Caudate nucleus (tissue), 63 donors: ENCODE measurements at places on chromosomes 11 and 22.

GRCh38 chr11:839875-840617 is 2.3 kb downstream of the POLR2L start:
- DNase-seq, result no peak

DNA sequence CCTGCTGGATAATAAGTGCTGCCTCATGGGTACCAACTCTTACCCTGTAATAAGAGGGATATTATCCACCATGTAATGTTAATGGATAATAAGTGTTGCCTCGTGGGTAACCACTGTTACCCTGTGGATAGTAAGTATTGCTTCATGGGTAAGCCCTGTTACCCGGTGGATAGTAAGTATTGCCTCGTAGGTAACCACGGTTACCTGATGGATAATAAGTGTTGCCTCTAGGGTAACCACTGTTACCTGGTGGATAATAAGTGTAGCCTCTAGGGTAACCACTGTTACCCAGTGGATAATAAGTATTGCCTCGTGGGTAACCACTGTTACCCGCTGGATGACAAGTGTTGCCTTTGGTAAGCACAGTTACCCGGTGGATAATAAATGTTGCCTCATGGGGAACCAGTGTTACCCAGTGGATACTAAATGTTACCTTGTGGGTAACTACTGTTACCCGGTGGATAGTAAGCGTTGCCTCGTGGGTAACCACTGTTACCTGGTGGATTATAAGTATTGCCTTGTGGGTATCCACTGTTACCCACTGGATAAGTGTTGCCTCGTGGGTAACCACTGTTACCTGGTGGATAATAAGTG is 18.6 kb upstream of the NXPE4 start:
- no peak for DNase-seq

DNA sequence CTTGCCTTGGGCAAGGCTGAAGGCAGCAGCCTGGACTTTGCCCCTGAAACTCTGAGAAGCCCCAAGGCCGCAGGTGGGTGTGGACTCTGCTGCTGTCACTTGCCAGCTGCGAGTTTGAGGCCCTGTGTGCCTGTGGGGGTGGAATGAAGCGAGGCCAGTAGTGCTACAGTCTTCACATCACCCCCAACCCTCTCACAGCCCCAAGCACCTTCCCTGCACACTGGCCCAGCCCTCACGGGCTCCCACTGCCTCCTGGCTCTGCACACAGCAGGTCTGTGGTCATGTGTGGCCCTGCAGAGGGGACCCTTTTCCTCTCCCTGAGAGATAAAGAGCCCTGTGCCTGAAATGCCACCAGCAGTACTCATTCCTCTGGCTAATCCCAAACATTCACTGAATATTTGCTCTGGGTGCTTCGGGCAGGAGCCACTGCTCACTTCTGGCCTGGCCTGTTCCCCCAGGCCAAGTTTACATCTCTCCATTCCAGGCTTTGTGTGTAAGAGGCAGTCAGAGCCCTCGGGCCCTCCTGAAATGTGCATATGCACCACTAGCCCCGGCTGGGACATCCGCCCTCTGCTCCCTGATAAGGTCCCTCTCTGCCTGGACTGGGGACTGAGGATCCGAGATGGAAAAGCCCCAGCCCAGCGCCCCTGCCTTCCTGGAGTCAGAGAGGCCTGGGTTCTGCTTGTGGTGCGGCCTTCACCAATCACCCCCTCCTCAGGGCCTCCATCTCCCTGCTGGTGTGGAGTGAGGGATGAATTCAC is 17.7 kb downstream of the MGAT3 start:
- no peak for DNase-seq

DNA sequence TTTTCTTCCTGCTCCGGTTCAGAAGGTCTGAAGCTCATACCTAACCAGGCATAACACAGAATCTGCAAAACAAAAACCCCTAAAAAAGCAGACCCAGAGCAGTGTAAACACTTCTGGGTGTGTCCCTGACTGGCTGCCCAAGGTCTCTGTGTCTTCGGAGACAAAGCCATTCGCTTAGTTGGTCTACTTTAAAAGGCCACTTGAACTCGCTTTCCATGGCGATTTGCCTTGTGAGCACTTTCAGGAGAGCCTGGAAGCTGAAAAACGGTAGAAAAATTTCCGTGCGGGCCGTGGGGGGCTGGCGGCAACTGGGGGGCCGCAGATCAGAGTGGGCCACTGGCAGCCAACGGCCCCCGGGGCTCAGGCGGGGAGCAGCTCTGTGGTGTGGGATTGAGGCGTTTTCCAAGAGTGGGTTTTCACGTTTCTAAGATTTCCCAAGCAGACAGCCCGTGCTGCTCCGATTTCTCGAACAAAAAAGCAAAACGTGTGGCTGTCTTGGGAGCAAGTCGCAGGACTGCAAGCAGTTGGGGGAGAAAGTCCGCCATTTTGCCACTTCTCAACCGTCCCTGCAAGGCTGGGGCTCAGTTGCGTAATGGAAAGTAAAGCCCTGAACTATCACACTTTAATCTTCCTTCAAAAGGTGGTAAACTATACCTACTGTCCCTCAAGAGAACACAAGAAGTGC is 661 bp upstream of the MALAT1 start:
- no peak for DNase-seq

- DNase-seq, result no peak
Measured at GRCh38 chr11:43689167-43689566, 8.6 kb downstream of the HSD17B12 start.

DNA sequence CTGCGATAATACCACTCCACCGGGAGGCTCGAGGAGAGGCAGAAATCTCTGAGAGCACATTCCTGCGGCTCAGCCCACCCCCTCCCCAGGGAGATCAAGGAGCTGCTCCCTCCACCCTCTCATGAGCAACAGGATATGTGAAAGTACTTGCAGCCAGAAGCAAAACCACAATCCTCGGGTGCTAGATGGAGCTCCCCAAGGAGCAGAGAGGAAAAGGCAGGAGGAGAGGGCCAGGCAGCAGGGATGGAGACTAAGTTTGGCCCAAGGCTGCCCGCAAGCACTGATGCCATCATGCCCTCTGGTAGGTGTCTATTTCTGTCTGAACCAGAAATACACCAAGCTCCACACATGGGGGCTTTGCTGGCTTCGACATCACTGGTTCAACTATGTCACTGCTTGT is 22.3 kb downstream of the VPS37C start:
- no peak for DNase-seq

DNA sequence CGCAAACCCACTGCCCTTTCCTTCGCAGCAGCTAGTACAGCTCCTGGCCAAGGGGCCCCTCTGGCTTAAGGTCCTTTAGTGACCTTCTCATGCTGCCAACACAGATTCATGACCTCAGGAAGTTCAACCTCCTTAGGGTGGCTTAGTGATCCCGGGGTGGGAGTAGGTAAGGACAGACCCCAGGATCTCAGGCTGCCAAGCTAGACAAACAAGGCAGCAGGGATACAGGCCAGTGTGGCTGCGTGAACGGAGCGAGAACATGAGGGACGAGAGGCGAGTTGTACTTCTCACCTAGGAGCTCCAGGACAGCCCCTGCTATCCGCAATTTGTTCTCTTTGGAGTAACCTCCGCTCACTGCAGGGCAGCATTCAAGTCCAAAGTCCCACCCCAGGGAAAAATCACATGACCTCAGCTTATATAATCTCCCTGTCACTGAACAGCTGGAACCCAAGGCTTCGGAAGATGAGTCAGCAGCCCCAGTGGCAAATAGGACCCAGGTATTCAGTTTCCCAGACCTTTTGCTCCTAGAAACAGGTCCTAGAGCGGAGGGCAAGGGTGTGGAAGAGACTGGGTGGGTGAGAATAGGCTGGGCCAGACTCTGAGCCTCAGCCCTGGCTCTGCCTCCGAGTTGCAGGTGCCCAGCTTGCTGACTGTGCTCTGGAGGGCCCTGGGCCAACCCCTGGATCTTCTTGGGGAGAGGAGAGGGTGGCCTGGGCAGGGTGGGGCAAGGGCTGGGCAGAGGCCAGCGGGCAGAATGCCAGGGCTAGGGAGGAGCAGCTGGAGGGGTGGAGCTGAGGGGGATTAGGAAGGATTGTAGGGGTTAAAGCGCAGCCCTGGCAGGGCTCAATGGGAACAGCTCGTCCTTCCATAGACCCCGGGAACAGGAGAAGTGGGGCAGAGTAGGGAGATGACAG is 13.1 kb downstream of the USP2 start:
- no peak for DNase-seq

GRCh38 chr11:35190804-35191348 is 51.9 kb downstream of the CD44 start:
- no peak for DNase-seq
